ENCODE measurements at places on chromosomes 5 and 9. TPM values are rescaled to one million over a fixed set of nuclear protein-coding genes. Genes with fewer than 3 reads are reported as not detected.

The FOXI1 gene
- polyA plus RNA-seq, result not detected

The CCDC69 gene
- polyA plus RNA-seq, result 102 TPM

The LAMC3 gene
- polyA plus RNA-seq, result 5.4 TPM

The NEURL1B gene
- 4.6 TPM for polyA plus RNA-seq

The CDH9 gene
- not detected for polyA plus RNA-seq

The CKMT2 gene
- polyA plus RNA-seq, result 62.6 TPM

The GKAP1 gene
- polyA plus RNA-seq, result 33.9 TPM

The GCNT1 gene
- 0.22 TPM for polyA plus RNA-seq

The PRRX2 gene
- polyA plus RNA-seq, result 9.5 TPM
